ENCODE measurements at places on chromosomes 13 and 19.

GRCh38 chr19:18417250-18418028 lies 1.8 kb upstream of the SSBP4 start:
- DNase-seq = peak; percentile 85

GRCh38 chr19:18230941-18231734 lies 4.9 kb upstream of the PDE4C start:
- no peak for DNase-seq

DNA sequence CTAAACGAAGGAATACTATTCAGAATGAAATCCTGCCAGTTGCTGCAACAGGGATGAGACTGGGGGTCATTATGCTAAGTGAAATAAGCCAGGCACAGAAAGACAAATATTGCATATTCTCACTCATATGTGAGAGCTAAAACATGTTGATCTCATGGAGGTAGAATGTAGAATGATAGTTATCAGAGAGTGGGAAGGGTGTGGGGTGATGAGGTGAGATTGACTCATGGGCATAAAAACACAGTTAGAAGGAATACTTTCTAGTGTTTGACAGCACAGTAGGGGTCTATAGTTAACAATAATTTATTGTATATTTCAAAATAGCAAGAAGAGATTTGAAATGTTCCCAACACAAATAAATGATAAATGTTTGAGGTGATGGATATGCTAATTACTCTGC lies 7.8 kb upstream of the OR7C2 start:
- no peak for DNase-seq

- no peak for DNase-seq
These were observed 77.9 kb upstream of the UQCRFS1 start for GRCh38 chr19:29290853-29291252.

GRCh38 chr13:53054569-53054968 lies 26.0 kb downstream of the OLFM4 start:
- no peak for DNase-seq

Measured in muscle of arm (tissue), 14 donors.